Stimulated activated CD4-positive, alpha-beta T cell treated with anti-CD3 and anti-CD28 coated beads, Interleukin-15, amount 100 ng/mL, for 48 hours (primary cell): ENCODE measurements at places on chromosomes 7 and 10.

- peak; percentile 72 for DNase-seq
Measured at GRCh38 chr10:12419262-12419847, 70.0 kb downstream of the CAMK1D start.

DNA sequence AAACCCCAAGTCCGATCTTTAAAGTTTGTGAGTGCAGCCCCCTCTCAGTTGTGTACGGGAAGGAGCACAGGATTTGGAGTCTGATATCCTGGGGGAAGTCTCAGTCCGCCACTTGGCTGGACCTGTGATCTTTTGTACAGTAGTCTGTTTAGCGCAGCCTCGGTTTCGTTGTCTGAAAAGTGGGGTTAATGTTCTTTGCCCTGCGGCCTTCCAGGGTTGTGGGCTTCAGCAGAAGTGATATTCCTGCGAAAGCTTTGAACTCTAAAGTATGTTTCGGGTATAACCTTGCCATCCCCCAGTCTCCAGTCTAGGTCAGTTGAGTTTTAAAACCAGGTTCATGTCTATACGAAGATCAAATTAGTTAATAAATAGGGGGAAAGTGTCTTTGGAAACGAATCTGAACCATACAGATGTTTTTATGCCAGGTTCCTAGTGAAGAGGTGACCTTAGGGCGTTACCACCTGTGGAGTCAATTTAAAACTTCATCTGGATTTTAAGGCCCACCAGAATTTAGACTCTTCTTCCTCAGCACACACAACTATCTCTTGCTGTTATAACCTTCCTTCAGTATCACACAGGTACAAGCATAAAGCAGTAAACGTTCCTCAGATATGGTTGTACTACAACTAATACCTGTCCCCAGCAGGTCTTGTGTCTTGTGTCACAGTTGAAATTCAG lies 904 bp downstream of the R3HCC1L start:
- no peak for DNase-seq

DNA sequence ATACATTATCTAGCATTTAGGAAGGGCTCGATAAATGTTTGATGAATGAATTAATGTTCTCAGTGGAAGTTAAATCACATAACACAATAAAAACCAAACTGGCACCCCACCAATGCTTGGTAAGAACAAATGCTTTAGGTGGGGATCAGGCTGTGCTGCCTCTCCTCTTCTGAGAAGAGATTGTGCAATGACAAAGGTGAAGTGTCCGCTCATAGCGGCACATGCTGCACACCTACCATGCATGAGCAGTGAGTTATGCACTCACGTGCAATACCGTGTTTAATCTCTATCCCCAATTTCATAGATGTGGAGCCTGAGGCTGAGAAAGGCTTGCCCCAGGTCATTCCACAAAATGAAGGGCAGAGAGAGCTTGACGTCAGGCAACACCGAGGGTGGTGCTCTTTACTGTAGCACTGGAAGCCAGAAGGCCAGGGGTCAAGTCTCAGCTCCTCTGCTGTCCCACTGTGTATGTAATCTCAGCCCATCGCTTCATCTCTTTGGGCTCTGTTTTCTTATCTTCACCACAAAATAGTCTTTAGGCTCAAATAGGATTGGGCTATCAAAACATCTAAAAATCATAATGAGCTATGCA lies 72.9 kb upstream of the EFCAB10 start:
- DNase-seq = no peak

DNA sequence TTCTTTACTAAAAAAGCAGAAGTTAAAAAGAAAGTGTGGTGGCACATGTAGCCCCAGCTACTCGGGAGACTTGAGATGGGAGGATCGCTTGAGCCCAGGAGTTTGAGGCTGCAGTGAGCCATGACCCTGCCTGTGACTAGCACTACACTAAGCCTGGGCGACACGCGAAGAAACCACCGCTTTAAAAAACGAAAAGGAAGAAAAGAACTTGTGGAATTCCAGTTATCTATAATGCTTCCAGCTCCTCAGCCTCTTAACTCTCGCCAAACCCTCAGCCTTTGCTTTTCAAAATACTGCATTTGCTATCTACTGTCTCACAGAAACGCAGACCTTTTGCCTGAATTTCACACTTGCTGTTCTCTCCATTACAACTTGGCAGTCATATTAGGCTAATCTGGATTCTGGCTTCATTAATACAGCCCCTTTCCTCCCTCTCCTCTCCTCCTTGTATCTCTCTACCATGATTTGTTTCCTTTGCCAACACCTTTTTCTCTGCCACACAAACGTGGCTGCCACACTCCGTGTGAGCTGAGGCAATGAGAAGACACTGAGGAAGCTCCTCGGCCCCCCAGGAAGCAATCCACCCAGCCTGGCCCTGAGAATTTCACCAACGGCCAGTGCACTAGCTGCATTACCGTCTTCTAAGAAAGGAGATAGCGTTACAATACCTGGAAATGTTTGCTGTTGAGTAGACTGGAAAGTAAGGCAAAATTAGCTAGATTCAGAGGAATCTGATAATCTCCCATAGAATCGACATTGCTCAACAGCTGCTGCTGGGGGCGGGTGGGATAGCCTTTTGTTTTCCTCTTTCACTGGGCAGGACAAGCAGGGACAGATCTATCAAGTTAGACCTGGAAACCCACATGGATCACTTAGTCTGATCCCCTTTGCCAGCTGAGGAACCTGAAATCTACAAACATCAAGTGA lies 37.2 kb downstream of the CALML5 start:
- DNase-seq = no peak

GRCh38 chr7:75979759-75980429 lies 14.5 kb downstream of the TMEM120A start:
- no peak for DNase-seq

DNA sequence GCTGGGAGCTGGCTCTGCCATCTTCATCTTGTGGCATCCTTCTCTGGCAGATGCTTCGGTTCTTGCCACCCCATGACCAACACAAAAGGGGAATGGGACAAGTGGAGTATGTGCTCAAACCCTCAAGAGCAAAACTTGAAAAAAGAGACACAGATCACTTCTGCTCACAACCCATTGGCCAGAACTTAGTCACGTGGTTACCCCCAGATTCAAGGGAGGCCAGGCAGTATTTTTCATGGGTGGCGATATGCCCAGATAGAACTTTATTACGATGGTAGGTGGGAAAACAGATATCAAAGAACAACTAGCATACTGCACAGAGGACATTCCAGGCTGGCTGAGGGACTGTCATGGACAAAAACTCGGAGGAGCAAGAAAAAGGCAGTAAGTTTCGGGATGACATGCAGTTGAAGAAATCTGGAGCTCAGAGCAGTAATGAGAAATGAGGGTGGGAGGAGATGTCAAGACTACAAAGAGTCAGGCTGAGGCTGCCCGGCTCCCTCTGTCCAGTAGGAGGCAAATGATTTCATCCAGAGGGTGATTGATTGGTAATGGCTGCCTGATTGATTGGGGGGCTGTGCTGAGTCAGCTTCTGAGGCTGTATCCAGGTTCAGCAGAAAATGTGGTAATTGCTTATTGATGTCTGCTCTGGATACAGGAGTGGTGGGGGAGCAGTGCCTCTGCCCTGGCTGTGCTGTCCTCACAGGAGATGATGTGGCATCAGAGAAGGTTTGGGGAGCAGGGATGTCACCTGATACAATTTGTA lies 25.3 kb downstream of the COL13A1 start:
- DNase-seq = no peak

DNA sequence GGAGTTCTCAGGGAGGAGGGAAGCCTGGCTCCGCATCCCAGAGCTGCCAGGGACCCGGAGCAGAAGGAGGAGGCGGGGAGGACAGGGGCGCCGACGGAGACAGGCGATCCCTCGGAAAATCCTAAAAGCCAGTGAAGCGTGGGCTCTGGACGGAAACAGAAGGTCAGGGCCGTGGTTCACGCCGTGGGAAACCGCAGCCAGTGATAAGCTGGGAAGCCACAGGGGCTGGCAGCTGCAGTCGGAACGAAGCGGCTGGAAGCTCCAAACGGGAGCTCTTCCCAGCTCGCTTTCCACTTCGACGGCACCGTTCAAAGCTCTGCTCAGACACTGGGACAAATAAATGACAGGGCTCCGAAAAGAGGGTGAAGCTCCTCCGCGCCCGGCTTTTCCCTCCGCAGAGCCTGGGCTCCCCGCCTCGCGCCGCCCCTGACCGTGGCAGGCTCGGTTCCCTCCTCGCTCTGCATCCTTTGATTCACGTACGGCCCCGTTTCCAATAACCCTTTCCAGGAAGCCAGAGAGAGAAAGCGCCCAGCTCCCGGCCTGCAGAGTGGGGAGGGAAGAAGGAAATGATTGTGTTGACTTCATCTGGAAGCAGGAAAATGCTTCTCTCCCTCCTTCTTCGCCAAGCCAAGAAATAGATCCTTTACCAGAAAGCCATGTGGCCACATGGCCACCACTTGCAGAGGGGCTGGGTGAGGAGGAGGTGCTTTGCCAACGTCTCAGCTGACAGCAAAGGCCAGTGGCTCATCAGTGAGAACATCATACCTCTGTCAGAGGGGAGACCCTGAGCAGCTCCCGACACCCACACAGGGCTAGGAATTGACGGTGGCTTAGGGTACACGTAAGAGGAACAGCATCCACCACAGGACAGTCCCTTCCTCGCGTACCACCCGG lies 57.4 kb downstream of the ADRB1 start:
- no peak for DNase-seq

DNA sequence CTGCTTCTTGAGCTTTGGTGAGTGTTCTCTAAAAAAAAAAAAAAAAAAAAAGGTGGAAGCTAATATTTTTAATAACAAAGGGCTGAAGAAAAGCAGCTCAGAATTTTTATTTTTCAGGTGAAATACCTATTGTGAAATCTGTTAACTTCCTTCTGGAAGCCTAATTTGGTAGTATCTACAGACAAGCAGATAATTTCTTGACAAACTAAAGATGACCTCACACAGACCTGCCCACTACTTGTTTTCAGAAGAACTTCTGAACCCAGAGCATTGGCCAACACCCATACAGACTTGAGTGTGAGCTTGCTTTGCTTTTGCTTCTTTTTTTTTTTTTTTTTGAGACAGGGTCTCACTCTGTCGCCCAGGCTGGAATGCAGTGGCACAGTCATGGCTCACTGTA lies 31.2 kb downstream of the LRRC4 start:
- DNase-seq = no peak

- DNase-seq = no peak
Measured at GRCh38 chr10:61330669-61331068, 122.5 kb downstream of the TMEM26 start.
